ENCODE measurements at places on chromosomes 16 and 17. TPM values are rescaled to one million over a fixed set of nuclear protein-coding genes. Genes with fewer than 3 reads are reported as not detected.

DNA sequence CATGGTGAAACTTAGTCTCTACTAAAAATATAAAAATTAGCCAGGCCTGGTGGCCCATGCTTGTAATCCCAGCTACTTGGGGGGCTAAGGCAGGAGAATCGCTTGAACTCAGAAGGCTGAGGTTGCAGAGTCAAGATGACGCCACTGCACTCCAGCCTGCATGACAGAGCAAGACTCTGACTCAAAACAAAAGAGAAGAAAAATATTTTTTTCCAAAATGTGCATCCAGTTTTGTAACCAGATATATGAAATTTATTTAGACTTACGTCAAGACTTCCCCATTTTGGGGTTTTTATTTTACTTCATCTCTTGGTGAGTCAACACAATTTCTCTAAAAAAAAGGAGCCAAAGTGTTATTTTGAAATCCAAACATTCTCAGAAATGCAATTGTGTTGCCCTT, 5.5 kb upstream of the TM4SF5 start:
- no peaks in the 10 kb centered on the region for H3K4me1 ChIP-seq
- no peak overlapping the region for H3K27ac ChIP-seq
- no peak overlapping the region for H3K4me3 ChIP-seq
- H3K27me3 ChIP-seq: no peaks in the 10 kb centered on the region
- DNase-seq: no peak
- no peaks in the 10 kb centered on the region for H3K36me3 ChIP-seq

- no peak overlapping the region for H3K4me3 ChIP-seq
- no peak overlapping the region for H3K27ac ChIP-seq
- no peak for DNase-seq
- H3K27me3 ChIP-seq: no peaks in the 10 kb centered on the region
- H3K4me1 ChIP-seq: no peaks in the 10 kb centered on the region
These were observed 12.0 kb upstream of the ADAT1 start for GRCh38 chr16:75635036-75635435.

DNA sequence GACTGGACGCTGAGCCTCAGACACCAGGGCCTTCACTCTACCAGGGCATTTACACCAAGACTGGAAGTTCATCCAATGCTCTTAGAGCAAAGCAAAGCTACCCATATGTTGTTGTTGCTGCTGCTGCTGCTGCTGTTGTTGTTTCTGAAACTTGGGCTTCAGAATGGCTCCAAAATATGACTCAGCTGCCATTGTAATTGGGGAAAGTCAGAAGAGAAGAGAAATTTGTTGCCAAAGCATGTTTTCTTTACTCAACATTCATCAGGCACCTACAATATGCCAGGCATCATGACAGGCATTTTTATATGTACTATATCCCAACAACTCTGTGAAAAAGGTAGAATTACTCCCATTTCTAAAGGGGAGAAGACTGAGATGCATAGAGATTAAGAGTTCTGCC, 11.9 kb downstream of the KRT32 start:
- no peaks in the 10 kb centered on the region for H3K36me3 ChIP-seq
- DNase-seq: no peak
- no peaks in the 10 kb centered on the region for H3K4me1 ChIP-seq
- H3K27me3 ChIP-seq: no peaks in the 10 kb centered on the region
- no peak overlapping the region for H3K4me3 ChIP-seq
- H3K27ac ChIP-seq: no peak overlapping the region

DNA sequence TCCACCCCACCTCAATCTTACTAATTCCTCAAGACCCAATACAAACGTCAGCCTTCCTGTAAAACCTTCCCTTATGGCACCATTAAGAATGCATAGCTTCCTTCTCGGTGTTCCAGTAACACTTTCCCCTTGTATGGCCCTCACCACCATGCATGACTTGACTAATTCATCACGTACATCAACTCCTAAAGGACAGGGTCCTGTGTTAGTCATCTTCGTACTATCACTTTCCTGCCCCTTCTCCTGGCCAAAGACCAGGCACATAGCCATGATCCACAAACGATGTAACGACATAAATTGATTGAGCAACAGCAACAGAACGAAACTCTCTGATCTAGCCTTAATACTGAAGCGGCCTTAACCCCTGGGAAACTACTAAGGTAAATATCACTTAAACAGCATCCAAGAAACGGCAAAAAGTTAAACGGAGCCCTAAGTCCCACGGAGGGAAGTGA, 612 bp downstream of the PSMD12 start:
- no peak overlapping the region for H3K27ac ChIP-seq
- H3K4me3 ChIP-seq: peak overlapping the region; percentile 96
- DNase-seq: no peak
- H3K4me1 ChIP-seq: peaks cover 4% of the 10 kb centered on the region
- no peaks in the 10 kb centered on the region for H3K27me3 ChIP-seq

DNA sequence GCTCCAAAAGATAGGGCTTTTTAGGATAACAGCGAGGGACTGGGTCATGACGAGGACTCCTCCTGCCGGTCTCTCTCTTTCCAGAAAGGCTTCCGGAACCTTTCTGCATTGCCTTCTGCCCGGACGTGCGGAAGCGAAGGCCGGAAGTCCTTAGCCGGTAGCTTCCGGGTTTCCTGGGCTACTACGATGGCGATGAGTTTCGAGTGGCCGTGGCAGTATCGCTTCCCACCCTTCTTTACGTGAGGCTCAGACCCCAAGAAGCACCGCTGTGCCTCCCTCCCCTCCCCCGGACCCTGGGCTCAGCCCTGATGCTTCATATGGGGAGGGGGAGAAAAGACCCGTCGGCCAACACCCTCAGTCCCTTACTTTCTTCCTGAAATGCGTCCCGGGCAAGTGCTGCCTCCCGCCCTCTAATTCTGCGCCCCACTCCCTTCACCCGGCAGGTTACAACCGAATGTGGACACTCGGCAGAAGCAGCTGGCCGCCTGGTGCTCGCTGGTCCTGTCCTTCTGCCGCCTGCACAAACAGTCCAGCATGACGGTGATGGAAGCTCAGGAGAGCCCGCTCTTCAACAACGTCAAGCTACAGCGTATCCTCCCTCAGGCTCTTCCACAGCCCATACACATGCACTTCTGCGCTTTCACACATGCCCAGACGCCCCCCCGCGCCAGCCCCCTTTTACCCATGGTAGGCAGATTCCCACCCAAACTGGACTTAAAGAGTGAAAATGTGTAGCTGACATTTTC, at the start of gene VPS25:
TSS of gene VPS25 (plus strand) at position 160 of the 746 bp plus-strand sequence. CDS start at position 187, 27 bp downstream.
- peaks cover 34% of the 10 kb centered on the region for H3K36me3 ChIP-seq
- H3K4me1 ChIP-seq: no peaks in the 10 kb centered on the region
- no peaks in the 10 kb centered on the region for H3K27me3 ChIP-seq
- peak within 1 kb of the TSS; percentile 100 for H3K4me3 ChIP-seq
- no peak within 1 kb of the TSS for H3K27ac ChIP-seq
- DNase-seq: peak; percentile 86

- H3K27ac ChIP-seq: no peak overlapping the region
- no peaks in the 10 kb centered on the region for H3K36me3 ChIP-seq
- no peak overlapping the region for H3K4me3 ChIP-seq
- DNase-seq: peak; percentile 50
- no peaks in the 10 kb centered on the region for H3K27me3 ChIP-seq
These were observed 118.8 kb downstream of the C16orf95 start for GRCh38 chr16:87198328-87198832.

DNA sequence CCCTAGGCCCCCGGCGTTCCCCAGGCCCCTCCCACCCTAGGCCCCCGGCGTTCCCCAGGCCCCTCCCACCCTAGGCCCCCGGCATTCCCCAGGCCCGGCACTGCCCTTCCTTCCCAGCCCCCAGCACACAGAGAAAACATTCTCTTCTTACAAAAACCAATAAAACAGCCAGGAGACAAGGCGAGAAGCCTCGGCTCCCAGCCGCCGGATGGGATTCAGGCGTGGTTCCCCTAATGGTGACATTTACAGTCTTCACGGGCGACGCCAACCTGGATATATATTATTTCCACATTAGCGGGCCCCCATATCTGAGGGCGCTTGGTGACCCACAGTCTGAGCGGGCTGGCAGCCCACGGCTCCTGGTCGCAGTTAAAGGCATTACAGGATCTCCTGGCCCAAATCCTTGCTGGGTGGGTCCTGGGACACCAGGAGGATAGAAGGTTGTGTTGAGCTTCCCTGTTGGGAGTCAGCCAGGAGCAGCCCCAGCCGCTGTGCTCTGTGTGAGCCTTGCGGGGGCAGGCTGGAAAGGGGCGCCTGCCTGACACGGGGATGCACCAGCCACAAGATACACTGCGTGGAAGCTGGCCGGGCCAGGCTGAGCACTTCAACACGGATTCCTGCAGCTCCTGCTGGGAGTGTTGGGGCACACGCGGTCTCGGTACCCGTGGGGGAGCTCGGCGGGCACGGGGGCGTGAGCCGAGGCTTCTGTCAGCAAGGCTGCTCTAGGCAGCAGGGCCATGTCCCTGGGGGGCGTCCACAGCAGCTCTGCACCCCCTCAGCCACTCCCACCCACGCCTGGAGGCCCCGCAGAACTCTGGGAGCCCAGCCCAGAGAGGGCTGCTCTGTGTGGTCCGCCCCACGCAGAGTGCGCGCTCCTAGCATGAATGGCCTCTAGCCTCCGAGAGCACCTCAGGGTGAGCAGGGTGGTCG, 83.7 kb downstream of the LMF1 start:
- no peaks in the 10 kb centered on the region for H3K4me1 ChIP-seq
- DNase-seq: no peak

DNA sequence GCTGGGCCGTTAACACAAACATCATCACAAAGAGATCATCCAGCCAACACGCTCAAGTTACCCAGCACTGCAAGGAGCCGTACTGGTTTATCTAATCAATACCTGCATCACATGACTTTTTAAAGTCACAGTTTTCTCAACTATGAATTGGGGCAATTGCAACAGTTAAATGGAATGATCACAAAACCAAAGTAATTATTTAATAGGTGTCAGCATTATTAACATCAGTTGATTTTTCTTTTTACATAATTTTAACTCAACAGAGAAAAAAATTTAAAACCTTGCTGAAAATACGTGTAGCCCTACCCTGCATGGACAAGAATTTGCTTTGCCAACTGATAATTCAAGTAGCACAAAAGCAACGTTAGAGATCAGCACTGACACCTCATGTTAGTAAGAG, 95.7 kb upstream of the SOX9 start:
- no peak for DNase-seq
- no peak overlapping the region for H3K27ac ChIP-seq
- H3K4me1 ChIP-seq: no peaks in the 10 kb centered on the region
- H3K36me3 ChIP-seq: no peaks in the 10 kb centered on the region

GRCh38 chr16:46906360-46907060, 22.3 kb downstream of the GPT2 start:
- no peak overlapping the region for H3K27ac ChIP-seq
- H3K27me3 ChIP-seq: no peaks in the 10 kb centered on the region
- no peaks in the 10 kb centered on the region for H3K4me1 ChIP-seq
- H3K36me3 ChIP-seq: peaks cover 74% of the 10 kb centered on the region

DNA sequence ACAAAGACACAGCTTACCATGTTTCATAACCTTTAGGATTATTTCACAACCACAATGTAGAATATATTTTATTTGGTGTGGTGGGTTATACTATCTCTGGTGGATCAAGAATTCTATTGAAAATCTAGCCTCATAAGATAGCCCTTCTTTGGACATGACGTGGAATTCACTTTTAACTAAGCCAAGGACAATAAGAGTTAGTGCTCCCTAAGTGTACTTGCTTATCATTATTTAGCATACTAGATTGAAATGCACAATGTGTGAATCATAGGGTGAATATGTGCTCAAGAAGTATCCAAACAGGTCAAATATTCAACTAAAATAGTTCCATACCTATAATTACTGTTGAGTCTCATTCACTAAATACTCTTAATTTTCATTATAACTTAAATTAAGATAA, 1179.5 kb upstream of the GOT2 start:
- no peak for DNase-seq
- no peaks in the 10 kb centered on the region for H3K27me3 ChIP-seq
- H3K36me3 ChIP-seq: no peaks in the 10 kb centered on the region
- no peak overlapping the region for H3K4me3 ChIP-seq

DNA sequence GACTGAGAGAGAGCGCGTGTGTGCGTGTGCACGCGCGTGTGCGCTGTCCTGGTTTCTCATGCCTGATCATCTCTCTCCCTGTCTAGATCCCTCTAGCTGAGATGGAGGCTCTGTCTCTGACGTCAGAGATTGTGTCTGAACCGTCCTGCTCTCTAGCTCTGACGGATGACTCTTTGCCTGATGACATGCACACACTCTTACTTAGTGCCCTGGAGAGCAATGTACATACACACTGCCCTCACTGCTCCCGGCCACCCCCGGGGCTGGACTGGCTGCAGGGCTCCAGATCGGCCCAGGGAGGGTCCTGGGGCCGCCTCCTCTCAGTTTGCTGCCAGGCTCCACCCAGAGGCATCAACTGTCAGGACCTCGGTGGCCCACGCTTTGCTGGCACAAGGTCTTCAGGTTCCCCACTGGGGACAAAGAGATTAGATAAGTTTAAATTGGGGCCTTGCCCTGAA, 13.1 kb upstream of the ABCC3 start:
- DNase-seq: no peak
- H3K4me3 ChIP-seq: no peak overlapping the region
- H3K27ac ChIP-seq: no peak overlapping the region

- H3K27ac ChIP-seq: no peak overlapping the region
- H3K27me3 ChIP-seq: no peaks in the 10 kb centered on the region
- no peak for DNase-seq
- no peak overlapping the region for H3K4me3 ChIP-seq
- H3K4me1 ChIP-seq: no peaks in the 10 kb centered on the region
These were observed 1.3 kb upstream of the PDK2 start for GRCh38 chr17:50093807-50094206.

Gene CPHXL2
- total RNA-seq: not detected

Gene NLRP1
- total RNA-seq: 12.1 TPM

Gene SPNS3
- not detected for total RNA-seq

Gene BEAN1
- not detected for total RNA-seq

Gene PPP1R1B
- 15.5 TPM for total RNA-seq

Gene SDR42E1
- not detected for total RNA-seq

Gene ZG16
- not detected for total RNA-seq

Gene ABCC12
- not detected for total RNA-seq

Gene MT4
- not detected for total RNA-seq

Gene RGS9
- 12.0 TPM for total RNA-seq

Measured in H9 (cell line).